Upper lobe of left lung (tissue), 6 donors: ENCODE measurements at places on chromosomes 2 and 18.
A peak's percentile ranks its signal among the peaks of the same experiment; 100 is the strongest.

DNA sequence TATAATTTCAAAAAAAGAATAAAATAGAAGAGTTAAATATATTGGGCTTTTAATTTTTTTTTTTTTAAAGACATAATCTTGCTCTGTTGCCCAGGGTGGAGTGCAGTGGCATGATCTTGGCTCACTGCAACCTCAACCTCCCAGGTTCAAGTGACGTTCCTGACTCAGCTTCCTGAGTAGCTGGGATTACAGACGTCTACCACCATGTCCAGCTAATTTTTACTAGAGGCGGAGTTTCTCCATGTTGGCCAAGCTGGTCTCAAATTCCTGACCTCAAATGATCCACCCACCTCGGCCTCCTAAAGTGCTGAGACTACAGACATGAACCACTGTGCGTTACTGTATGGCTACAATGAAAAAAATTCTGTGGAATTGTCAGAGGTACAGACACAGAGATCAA, 98.1 kb upstream of the RGPD4 start:
- no peak for DNase-seq
- H3K27me3 ChIP-seq, result no peaks in the 10 kb centered on the region
- no peaks in the 10 kb centered on the region for H3K36me3 ChIP-seq
- no peaks in the 10 kb centered on the region for H3K4me1 ChIP-seq
- no peak overlapping the region for H3K4me3 ChIP-seq

GRCh38 chr2:13681936-13682335, 950.6 kb upstream of the LRATD1 start:
- no peak overlapping the region for H3K27ac ChIP-seq
- H3K4me3 ChIP-seq, result no peak overlapping the region
- no peaks in the 10 kb centered on the region for H3K36me3 ChIP-seq
- no peaks in the 10 kb centered on the region for H3K4me1 ChIP-seq

DNA sequence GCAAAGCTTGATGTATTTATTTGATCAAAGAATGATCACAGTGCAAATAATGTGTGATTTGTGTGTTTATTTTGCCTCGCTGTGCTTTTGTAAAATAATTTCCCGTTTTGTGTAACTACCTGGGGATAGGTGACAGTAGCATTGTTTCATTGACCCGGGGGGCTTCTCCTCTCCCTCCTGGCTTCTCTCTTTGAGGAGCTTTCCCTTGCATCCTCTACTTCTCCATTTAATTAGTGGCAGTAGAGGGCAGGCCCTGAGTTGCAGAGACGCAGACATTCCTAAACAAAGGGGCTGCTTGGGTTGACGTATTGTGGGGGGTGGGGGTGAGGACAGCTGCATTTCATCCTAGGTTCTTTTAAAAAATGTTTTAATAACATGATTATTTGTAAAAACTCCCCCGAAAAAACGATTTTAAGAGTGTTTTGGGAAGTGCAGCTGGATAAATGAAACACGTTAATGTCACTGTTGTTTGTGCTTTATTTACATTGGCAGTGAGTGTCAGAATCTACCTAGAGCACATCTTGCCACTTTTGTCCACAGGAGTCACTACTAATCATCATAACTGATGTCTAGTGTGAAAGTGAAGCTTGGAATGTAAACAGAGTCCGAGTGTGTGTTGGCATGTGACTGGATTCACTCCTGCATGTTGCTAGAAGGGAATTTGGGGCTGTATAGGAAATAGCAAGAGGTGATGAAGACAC, 2.2 kb downstream of the NEDD4L start:
- H3K27ac ChIP-seq, result peak overlapping the region; percentile 93
- no peaks in the 10 kb centered on the region for H3K36me3 ChIP-seq
- no peak for DNase-seq
- H3K4me1 ChIP-seq, result peaks cover 7% of the 10 kb centered on the region

GRCh38 chr2:88868861-88869260, 177.4 kb downstream of the RPIA start:
- H3K4me3 ChIP-seq, result no peak overlapping the region
- H3K4me1 ChIP-seq, result peaks cover under 1% of the 10 kb centered on the region
- no peak for DNase-seq
- no peak overlapping the region for H3K27ac ChIP-seq

DNA sequence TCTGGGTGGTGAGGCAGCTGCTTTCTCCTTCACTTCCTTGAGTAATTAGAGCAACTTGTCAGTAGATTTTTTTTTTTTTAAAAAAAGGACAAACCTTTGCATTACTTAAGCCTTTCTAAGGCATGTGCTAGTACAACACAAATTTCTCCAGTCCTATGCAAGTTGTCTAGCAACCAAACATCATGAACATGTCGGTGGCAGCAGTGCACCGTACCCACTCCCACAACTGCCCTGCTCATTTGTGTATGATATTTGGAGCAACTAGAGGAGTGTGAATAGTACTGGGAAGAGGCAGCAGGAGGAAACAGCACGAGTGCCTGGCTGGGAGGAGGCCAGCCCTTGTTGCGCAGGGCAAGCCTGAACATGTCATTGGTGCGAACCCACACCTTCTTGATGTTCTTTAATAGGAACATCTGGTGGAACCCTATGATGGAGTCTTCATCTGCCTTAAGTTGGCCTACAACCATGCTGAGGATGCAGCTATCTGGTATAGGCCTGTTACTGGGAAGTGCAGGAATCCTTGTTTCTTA, 238.3 kb downstream of the TDRD15 start:
- H3K27ac ChIP-seq, result no peak overlapping the region
- H3K27me3 ChIP-seq, result no peaks in the 10 kb centered on the region
- no peak overlapping the region for H3K4me3 ChIP-seq
- H3K36me3 ChIP-seq, result no peaks in the 10 kb centered on the region

GRCh38 chr2:218022131-218022850, 19.5 kb upstream of the TNS1 start:
- DNase-seq, result no peak
- H3K27ac ChIP-seq, result no peak overlapping the region
- H3K4me3 ChIP-seq, result no peak overlapping the region
- peaks cover 10% of the 10 kb centered on the region for H3K4me1 ChIP-seq
- no peaks in the 10 kb centered on the region for H3K27me3 ChIP-seq

- H3K27ac ChIP-seq, result no peak overlapping the region
- no peaks in the 10 kb centered on the region for H3K27me3 ChIP-seq
- no peaks in the 10 kb centered on the region for H3K36me3 ChIP-seq
- no peak overlapping the region for H3K4me3 ChIP-seq
- no peak for DNase-seq
- no peaks in the 10 kb centered on the region for H3K4me1 ChIP-seq
These were observed 66.4 kb downstream of the COL4A4 start for GRCh38 chr2:227097495-227098161.

GRCh38 chr2:62743506-62743905, 38.0 kb downstream of the EHBP1 start:
- no peaks in the 10 kb centered on the region for H3K36me3 ChIP-seq
- H3K27me3 ChIP-seq, result no peaks in the 10 kb centered on the region
- no peak overlapping the region for H3K27ac ChIP-seq
- no peak for DNase-seq
- peaks cover 9% of the 10 kb centered on the region for H3K4me1 ChIP-seq
- no peak overlapping the region for H3K4me3 ChIP-seq

DNA sequence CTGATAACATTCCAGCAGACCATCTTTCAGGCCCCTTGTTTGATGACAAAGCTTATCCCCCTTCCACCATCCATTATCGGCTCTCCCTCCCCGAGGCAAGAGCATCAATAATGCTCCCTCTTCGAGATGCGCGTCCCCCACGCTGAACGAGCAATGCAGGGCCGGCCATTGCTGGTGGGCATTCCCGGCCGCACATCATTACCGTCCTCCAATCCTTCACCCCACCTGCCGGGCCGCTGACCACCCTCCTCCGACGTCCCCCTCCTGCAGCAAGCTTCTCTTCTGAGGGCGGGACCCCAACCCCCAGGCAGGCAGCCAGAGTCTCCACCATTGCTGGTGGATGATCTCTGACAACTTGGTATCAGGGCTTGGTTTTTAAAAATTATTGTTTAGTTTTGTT, 208.6 kb downstream of the SMAD2 start:
- H3K36me3 ChIP-seq, result no peaks in the 10 kb centered on the region
- no peak overlapping the region for H3K4me3 ChIP-seq
- H3K27ac ChIP-seq, result no peak overlapping the region
- no peak for DNase-seq
- no peaks in the 10 kb centered on the region for H3K27me3 ChIP-seq

DNA sequence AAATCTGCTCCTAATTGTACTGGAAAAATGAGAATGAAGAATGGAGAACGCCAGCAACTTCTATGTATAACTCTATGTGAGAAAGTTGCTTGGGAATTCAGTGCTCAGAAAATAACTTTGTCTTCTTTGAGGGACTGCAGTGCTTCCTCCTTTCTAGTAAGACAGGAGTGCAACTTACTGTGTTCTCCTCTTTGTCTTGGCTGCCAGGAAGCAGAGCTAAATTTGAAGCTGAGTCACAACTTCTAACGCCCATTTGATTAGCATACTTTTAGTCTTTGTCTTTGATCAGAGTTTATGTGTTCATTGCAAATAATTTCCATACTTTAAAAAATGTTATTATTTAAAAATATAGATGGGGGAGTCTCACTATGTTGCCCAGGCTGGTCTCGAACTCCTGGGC, 6.6 kb downstream of the ARHGAP25 start:
- DNase-seq, result no peak
- H3K36me3 ChIP-seq, result no peaks in the 10 kb centered on the region
- H3K27ac ChIP-seq, result peak overlapping the region; percentile 44

DNA sequence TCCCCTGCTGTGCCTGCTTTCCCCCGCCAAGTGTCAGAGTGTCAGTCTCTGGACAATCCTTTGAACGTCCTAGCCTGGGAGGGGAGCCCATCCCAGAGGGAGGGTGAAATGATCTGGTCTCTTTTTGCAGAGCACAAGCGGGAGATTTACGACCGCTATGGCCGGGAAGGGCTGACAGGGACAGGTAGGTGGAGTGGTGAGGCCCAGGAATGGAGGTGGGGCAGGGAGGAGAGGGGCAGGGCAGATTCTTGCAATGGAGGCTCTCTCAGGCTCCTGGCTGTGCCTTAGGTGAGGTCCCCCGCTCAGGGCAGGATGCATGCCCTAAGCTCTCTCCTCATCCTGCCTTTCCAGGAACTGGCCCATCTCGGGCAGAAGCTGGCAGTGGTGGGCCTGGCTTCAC, 2.4 kb downstream of the DNAJB2 start:
- no peak overlapping the region for H3K4me3 ChIP-seq
- DNase-seq, result no peak
- peaks cover 60% of the 10 kb centered on the region for H3K36me3 ChIP-seq

- H3K4me3 ChIP-seq, result no peak overlapping the region
- no peaks in the 10 kb centered on the region for H3K27me3 ChIP-seq
- no peaks in the 10 kb centered on the region for H3K4me1 ChIP-seq
- no peaks in the 10 kb centered on the region for H3K36me3 ChIP-seq
These were observed 138.5 kb upstream of the SLC35G4 start for GRCh38 chr18:11470941-11471340.

DNA sequence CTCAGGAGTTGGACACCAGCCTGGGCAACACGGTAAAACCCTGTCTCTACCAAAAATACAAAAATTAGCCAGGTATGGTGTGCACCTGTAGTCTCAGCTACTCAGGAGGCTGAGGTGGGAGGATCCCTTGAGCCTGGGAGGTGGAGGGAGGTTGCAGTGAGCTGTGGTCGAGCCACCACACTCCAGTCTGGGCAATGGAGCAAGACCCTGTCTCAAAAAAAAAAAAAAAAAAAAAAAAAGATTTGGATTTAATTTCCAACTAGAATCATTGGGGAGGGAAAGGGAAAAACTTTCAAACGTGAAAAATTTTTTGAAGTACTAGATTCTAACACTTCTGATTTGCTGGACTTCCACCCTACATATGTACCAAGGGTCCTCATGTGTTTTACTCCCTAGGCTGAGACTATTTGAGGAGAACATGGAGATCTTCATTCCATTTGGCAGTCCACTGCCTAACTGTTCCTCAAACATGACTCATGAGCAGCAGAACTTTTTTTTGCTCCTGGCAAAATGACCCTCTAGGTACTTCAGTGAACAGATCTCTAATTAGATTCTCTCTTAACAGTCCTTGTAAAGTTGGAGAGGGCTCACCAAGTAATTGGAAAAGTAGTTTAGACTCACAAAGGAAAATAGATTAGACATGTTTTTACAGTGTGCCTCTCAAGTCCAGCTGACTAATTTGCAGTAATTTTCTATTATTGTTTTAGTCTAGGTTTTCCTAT, 267.6 kb downstream of the METTL4 start:
- DNase-seq, result no peak
- no peak overlapping the region for H3K4me3 ChIP-seq
- no peak overlapping the region for H3K27ac ChIP-seq
- no peaks in the 10 kb centered on the region for H3K27me3 ChIP-seq
- no peaks in the 10 kb centered on the region for H3K36me3 ChIP-seq

- no peak overlapping the region for H3K27ac ChIP-seq
- no peaks in the 10 kb centered on the region for H3K27me3 ChIP-seq
- no peak overlapping the region for H3K4me3 ChIP-seq
- peaks cover 5% of the 10 kb centered on the region for H3K4me1 ChIP-seq
These were observed 109.8 kb downstream of the PARD3B start for GRCh38 chr2:204655101-204655500.

- H3K27ac ChIP-seq, result no peak overlapping the region
- peaks cover 7% of the 10 kb centered on the region for H3K4me1 ChIP-seq
- peaks cover 20% of the 10 kb centered on the region for H3K36me3 ChIP-seq
- no peaks in the 10 kb centered on the region for H3K27me3 ChIP-seq
These were observed 14.6 kb upstream of the NFATC1 start for GRCh38 chr18:79380816-79381806.

DNA sequence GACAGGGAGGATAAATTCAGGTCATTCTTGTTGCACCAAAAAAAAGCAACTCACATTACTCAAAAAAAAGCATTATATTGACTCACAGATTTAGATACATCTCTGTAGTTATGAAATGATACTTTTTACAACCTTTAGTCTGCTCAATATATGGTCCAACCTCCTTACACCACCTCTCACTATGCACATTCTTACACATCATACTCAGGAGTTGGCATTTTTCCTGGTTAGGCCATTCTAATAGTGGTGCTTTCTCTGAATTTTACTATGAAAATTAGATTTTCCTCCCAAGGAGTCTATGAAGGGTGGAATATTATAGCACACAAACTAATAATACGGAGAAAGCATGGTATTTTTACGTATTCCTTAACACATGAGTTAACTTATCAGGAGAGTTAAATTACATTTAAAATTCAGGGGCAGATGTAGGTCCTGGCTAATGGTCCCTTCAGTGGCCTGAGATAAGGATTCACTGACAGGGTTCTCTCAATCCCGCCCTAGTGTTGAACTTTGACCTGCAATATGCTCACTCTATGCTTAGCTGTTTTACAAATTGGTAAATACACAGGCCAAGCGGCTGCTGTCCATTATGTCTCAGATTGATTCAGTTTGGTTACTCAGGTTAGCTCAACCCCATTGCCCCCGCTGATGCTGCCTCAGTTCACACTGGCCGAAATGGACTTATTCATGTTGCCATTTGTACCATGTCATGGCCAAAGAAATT, 153.6 kb downstream of the NCKAP5 start:
- H3K4me3 ChIP-seq, result no peak overlapping the region
- no peak overlapping the region for H3K27ac ChIP-seq
- DNase-seq, result no peak
- no peaks in the 10 kb centered on the region for H3K27me3 ChIP-seq
